SK-N-SH treated with all-trans-retinoic acid at 6 μM for 48 hours (cell line): ENCODE measurements at places on chromosomes 2 and 18.

DNA sequence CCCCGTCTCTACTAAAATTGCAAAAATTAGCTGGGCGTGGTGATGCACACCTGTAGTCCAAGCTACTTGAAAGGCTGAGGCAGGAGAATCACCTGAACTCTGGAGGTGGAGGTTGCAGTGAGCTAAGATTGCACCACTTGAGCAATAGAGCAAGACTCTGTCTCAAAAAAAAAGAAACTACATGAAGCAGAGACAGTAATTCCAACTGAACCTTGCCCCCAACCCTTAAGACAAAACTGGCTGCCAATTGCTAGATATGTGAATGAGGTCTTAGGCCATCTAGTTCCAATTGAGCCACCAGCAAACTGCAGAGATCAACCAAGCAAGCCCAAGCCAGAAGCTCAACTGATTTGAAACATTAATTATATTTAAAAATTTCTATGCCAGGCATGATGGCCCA lies 25.9 kb downstream of the HAUS1 start:
- no peak for ATAC-seq

GRCh38 chr2:28377984-28378678 lies 14.5 kb upstream of the FOSL2 start:
- ATAC-seq = no peak

DNA sequence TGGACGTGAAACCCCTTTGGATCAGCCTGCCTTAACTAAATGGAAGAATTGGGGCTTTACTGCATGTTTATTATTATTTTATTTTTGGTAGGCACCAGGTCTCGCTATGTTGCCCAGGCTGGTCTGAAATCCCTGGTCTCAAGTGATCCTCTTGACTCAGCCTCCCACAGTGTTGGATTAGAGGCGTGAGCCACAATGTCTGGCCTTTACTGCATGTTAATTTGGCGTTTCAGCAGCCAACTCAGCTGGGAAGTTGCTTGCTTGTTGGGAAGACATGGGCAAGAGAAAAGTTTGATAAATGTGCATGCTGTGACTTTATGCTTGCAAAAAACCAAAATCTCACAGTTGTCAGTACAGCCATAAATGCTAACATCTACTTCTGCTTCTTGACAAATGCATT lies 105.1 kb downstream of the FMNL2 start:
- ATAC-seq = no peak

GRCh38 chr18:58671632-58672564 lies 633 bp downstream of the MALT1 start:
- peak; percentile 31 for ATAC-seq

DNA sequence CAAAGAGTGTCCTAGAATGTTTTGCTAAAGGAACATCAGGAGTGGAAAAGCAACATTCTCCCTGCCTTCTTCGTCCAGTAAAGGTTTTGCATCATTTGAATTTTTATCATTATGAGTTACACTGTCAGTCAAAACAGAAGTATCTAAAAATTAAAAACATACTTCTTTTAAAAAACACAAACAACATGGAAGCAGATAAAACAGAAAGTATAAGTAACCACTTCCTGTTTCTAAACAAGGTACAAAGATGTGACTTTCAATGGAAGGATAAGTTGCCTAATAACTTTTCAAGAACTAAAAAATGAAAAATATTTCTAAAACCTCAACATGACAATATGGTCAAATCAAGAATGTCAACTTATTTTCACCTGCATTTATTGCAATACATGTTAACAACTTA lies 158.2 kb downstream of the STK39 start:
- ATAC-seq = no peak

- ATAC-seq = peak; percentile 16; the same call in 1 of the 3 replicates
Measured at GRCh38 chr18:8667846-8668245, 37.5 kb upstream of the MTCL1 start.

- ATAC-seq = peak; percentile 45; the same call in 2 of the 3 replicates
Measured at GRCh38 chr18:72086421-72086820, 457.7 kb downstream of the CBLN2 start.

DNA sequence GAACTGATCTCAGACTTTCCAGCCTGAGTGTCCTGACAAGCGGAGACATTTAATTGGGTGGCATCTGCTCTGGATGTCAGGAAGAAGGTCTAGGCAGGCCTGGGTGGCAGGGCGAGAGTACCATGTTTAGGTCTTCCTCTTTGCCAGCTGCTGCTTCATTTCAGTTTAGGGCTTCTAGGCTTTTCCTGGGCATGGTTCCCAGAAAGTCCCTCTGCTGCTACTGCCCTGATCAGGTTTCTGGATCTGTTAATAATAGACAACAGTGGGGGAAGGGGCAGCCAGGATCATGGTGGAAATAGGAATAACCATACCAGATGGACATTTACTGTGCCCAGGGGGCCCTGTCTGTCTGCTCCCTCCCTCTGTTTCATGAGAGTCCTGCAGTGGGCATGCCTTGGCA lies 2.3 kb upstream of the PLCD4 start:
- peak; percentile 42 for ATAC-seq

DNA sequence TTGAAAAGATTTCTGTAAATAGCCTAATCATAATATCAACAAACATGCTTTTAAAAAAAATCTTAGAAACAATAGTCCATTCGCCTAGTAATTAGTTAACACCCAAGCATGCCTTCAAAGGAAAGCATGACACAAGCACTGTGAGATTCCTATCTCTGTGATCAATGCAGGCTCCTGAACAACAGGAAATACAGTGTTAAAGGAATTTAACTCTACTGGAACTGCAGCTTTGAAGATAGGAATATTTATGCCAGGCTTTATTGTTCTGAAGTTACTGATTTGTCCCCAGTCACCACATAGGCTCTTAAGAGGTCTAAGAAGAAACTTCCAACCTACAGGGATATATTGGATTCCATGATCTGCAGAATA lies 15.4 kb upstream of the FAM124B start:
- ATAC-seq = no peak

- ATAC-seq = no peak
Measured at GRCh38 chr2:567865-568638, 109.2 kb downstream of the TMEM18 start.

- ATAC-seq = no peak
Measured at GRCh38 chr18:4842287-4842686, 354.8 kb downstream of the AKAIN1 start.

GRCh38 chr18:30999186-30999585 lies 43.4 kb downstream of the DSC3 start:
- no peak for ATAC-seq
